ENCODE measurements at places on chromosomes 3 and 15. TPM values are rescaled to one million over a fixed set of nuclear protein-coding genes. Genes with fewer than 3 reads are reported as not detected.
A peak's percentile ranks its signal among the peaks of the same experiment; 100 is the strongest.

Gene GNAI2
- total RNA-seq, result 413 TPM

Gene GHSR
- total RNA-seq, result not detected

Gene FURIN
- 528 TPM for total RNA-seq

Gene AADACL2
- not detected for total RNA-seq

Gene ADAMTSL3
- not detected for total RNA-seq

Gene SEMA4B
- total RNA-seq, result 9.2 TPM

Gene MST1R
- 2.6 TPM for total RNA-seq

Gene HTR3E
- not detected for total RNA-seq

Gene IL20RB
- total RNA-seq, result 3.4 TPM

Gene OR5K2
- total RNA-seq, result not detected

Gene CASR
- total RNA-seq, result not detected

Gene PPIP5K1
- total RNA-seq, result 61.1 TPM

Gene PLXNA1
- total RNA-seq, result 3.4 TPM

Gene PCNP
- total RNA-seq, result 132 TPM

Gene EIF4G1
- 855 TPM for total RNA-seq

Gene PARP16
- total RNA-seq, result 12.0 TPM

DNA sequence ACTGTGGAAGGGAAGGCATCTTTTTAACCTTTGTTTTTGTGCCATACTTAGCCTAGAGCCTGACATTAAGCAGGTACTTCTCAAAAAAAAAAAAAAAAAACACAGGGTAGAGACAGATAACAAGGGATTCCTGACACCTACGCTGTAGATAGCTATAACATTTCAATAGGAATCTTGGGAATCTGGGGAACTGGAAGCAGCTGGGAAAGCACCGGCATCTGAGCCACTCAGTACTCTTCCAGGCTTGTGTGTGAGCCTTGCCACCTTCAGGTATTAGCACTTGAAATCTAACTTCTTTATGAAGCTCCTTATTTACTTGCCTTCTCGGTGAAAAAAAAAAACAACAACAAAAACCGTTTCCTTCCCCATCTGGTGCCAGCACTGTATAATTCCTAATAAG, 46.8 kb downstream of the PIK3CA start:
- DNase-seq, result no peak
- no peaks in the 10 kb centered on the region for H3K36me3 ChIP-seq
- no peaks in the 10 kb centered on the region for H3K27me3 ChIP-seq
- no peak overlapping the region for H3K27ac ChIP-seq
- H3K4me1 ChIP-seq, result peaks cover 35% of the 10 kb centered on the region
- no peak overlapping the region for H3K4me3 ChIP-seq

GRCh38 chr3:185995352-185995751, 57.5 kb upstream of the TRA2B start:
- H3K27me3 ChIP-seq, result peaks cover 18% of the 10 kb centered on the region
- H3K36me3 ChIP-seq, result no peaks in the 10 kb centered on the region
- peaks cover 3% of the 10 kb centered on the region for H3K4me1 ChIP-seq
- no peak overlapping the region for H3K27ac ChIP-seq
- DNase-seq, result no peak

DNA sequence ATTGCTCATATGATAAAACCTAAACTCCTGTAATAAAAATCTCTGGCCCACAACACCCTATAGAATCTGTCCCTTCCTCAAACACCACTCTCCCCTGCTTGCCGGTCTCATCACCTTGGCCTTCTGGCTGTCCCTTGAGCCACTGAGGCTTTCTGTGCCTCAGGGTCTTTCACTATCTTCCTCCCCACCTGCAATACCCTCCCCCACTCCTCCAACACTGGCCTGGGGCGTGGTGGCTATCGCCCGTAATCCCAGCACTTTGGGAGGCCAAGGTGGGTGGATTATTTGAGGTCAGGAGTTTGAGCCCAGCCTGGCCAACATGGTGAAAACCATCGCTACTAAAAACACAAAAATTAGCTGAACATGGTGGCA, 3.3 kb upstream of the CSK start:
- H3K4me3 ChIP-seq, result peak overlapping the region; percentile 96
- peaks cover 68% of the 10 kb centered on the region for H3K4me1 ChIP-seq
- DNase-seq, result peak; percentile 41
- no peaks in the 10 kb centered on the region for H3K27me3 ChIP-seq
- peak overlapping the region; percentile 100 for H3K27ac ChIP-seq

- no peaks in the 10 kb centered on the region for H3K27me3 ChIP-seq
- peaks cover 11% of the 10 kb centered on the region for H3K4me1 ChIP-seq
- DNase-seq, result no peak
- peak overlapping the region; percentile 82 for H3K4me3 ChIP-seq
- peaks cover 7% of the 10 kb centered on the region for H3K36me3 ChIP-seq
- peak overlapping the region; percentile 51 for H3K27ac ChIP-seq
Measured at GRCh38 chr15:42737529-42738328, 801 bp upstream of the CDAN1 start.

GRCh38 chr3:57826245-57826951, 70.3 kb downstream of the SLMAP start:
- H3K4me3 ChIP-seq, result no peak overlapping the region
- no peaks in the 10 kb centered on the region for H3K36me3 ChIP-seq
- no peak for DNase-seq
- no peak overlapping the region for H3K27ac ChIP-seq

DNA sequence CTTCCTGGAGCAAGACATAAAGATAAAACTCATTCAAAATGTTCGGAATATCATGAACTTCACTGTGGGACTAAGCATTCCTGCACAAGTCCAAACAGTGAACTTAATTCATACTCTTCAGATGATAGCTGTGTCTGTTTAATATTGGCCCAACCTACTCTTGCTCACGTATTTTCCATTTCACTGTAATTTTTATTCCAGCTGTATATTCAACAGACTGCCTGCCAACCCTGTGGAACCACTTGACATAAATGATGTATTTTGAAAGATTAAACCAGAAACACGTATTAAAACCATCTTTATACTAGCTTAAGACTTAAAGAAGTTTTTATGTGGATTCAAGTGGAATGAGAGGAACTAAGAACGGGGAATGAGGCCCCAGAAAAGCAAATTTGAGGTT, 172.5 kb downstream of the TMEM108 start:
- H3K27me3 ChIP-seq, result no peaks in the 10 kb centered on the region
- H3K4me1 ChIP-seq, result peaks cover 9% of the 10 kb centered on the region
- no peak for DNase-seq

DNA sequence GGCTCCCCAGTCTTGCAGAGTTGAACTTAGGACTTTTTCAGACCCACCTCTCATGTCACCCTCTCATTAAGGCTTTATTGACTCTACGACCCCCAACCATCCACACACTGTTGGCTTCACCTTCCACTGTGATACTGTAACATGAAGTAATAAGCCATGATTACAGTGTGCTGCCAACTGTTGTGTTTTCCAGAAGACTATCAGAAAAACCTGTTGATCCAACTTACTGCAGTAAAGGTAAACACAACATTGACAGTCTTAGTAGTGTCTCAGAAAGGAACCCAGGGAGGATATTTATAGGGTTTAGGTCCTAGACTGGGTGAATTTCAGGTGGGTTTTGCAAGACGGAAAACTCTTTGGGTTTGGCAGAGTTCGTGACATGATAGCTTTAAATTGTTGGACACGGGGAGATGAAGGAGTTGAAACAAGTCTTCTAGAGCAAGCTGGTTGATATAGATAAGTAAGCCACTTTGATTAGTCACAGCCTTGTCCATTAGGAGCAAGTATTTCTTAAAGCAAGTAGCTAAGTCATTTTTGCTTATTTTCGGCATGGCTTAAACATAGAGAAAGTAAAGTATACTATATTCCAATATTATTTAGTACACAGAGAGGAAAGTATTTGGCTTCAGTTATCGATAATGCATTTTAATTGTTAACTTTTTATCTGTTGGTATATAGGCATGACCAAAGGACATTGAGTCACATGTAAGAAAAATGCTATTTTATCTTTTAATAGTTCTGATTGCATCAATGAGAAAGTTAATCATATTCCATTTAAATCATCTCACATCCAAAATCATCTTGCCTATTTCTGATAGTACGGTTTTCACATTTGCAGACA, 2.4 kb upstream of the COL6A5 start:
- H3K27me3 ChIP-seq, result peaks cover 17% of the 10 kb centered on the region
- DNase-seq, result no peak
- no peaks in the 10 kb centered on the region for H3K4me1 ChIP-seq
- H3K27ac ChIP-seq, result no peak overlapping the region

DNA sequence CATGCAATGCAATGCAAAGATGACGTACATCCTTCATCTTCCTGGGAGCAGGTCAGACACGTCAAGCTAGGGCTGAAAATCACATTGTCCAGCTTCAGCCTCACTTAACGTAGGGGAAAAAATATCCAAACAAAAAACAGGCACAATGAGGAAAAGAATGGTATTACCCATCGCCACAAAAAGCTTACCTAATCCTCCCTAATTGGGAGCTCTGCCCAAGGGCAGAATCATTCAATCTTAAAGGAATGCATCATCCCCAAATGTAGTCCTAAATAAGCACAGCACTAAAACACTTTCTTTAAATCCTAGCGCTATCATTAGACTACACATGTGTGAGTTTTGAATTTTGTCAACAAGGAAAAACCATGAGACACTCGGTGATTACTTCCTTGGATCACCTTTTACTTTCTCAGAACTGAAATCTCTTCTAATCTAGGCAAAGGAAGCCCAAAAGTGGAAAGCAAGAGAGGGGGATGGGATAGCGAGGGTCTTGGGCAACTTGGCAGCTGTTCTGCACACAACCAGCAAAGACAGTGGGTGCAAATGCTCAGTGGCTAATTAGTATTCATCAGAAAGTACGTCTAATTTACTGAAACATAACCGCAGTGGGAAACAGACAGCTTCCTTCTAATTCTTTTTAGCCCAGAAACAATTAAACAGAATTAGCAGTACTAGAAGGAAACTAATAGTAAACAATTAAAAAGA, 87.4 kb downstream of the ADAMTS9 start:
- no peaks in the 10 kb centered on the region for H3K4me1 ChIP-seq
- no peak for DNase-seq
- H3K27ac ChIP-seq, result no peak overlapping the region
- no peaks in the 10 kb centered on the region for H3K36me3 ChIP-seq

DNA sequence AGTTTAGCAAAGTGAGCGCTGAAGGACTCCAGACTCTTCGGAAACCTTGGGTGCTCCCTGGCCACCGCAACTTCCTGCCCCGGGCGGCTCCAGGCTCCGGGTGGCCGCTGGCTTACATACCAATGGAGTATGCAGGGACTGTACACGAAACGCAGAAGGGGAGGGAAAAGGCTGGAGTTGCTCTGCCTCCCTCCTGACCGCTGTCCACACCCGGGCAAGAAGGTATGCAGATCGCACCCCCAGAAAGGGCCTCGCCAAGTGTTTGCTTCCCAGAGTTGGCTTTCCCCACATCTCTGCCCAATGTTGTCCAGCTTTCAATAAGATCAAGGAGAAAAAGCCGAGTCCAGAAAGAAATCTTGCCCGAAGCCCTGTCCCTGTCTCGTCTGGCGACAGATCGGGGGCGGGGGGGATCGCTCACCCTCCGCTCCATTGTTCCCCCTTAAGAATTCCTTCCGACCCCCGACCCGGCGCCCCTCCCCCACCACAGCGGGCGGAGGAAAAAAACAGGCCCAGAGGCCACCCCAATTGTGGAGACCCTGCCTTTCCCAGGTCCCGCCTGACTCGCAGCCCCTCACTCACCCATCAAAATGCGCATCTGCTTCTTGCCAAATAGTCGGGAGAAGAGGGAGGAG, 533 bp downstream of the ARF4 start:
- peak overlapping the region; percentile 95 for H3K4me3 ChIP-seq
- no peaks in the 10 kb centered on the region for H3K27me3 ChIP-seq
- DNase-seq, result peak; percentile 86
- H3K27ac ChIP-seq, result peak overlapping the region; percentile 100
- H3K4me1 ChIP-seq, result peaks cover 46% of the 10 kb centered on the region
- peaks cover 10% of the 10 kb centered on the region for H3K36me3 ChIP-seq

DNA sequence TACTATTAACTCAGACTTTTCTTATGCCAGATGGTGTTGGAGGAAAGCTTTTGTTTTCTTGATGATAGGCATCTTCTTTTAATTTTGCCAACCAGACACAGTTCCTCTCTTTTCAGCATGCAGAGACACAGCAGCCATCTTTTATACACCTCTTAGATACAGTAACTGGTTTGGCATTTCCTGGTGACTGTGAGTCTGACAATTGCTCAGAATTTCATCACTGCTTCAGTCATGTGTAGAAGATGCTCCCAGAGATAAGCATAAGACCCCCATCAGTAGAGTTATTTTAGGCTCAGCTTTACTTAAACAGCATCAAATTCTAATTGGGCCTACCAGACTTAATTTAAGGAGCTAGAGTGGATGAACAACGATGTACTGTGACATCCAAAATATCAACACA, 779.0 kb downstream of the SQOR start:
- no peak overlapping the region for H3K27ac ChIP-seq
- H3K36me3 ChIP-seq, result no peaks in the 10 kb centered on the region
- DNase-seq, result no peak
- H3K4me3 ChIP-seq, result no peak overlapping the region
- no peaks in the 10 kb centered on the region for H3K27me3 ChIP-seq

GRCh38 chr3:170007031-170007663, 30.6 kb upstream of the GPR160 start:
- H3K36me3 ChIP-seq, result no peaks in the 10 kb centered on the region
- H3K27me3 ChIP-seq, result no peaks in the 10 kb centered on the region
- H3K4me1 ChIP-seq, result peaks cover 17% of the 10 kb centered on the region
- H3K4me3 ChIP-seq, result peak overlapping the region; percentile 35

DNA sequence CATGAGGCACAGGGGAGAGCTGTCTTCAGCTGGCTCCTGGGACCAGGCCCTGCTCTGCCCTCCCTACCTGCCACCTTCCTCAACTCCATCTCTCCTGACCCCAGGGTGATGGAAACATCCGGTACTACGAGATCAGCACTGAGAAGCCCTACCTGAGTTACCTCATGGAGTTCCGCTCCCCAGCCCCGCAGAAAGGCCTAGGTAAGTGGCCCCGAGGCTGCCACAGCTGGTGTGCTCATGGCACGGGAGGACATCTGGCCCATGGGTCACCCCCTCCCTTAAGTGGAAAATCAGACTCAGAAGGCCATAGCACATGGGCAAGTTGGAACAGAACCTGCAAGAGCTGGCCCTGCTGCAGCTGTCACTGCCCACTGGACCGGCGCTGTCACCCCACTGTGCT, 105.6 kb downstream of the ANP32A start:
- no peaks in the 10 kb centered on the region for H3K4me1 ChIP-seq
- H3K27ac ChIP-seq, result no peak overlapping the region
- peaks cover 13% of the 10 kb centered on the region for H3K27me3 ChIP-seq
- DNase-seq, result no peak
- no peaks in the 10 kb centered on the region for H3K36me3 ChIP-seq

GRCh38 chr15:60424006-60424405, 26.2 kb upstream of the ANXA2 start:
- peaks cover 11% of the 10 kb centered on the region for H3K36me3 ChIP-seq
- no peaks in the 10 kb centered on the region for H3K27me3 ChIP-seq
- no peak for DNase-seq
- H3K4me1 ChIP-seq, result peaks cover 3% of the 10 kb centered on the region
- no peak overlapping the region for H3K4me3 ChIP-seq
- no peak overlapping the region for H3K27ac ChIP-seq

DNA sequence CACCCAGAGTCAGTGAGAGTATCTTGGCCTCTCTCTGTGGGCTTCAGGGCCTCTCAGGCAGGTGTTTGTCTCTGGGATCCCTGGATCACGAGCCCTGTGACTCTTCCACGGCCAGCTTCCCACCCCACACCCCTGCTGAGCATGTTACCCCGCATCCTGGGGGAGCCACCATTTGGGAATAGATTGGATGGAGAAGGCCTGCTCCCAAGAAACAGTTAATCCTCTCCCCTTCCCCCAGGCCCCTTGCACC, 15.5 kb upstream of the SRP14 start:
- DNase-seq, result no peak
- H3K27ac ChIP-seq, result no peak overlapping the region
- H3K4me3 ChIP-seq, result no peak overlapping the region
- H3K4me1 ChIP-seq, result peaks cover 43% of the 10 kb centered on the region

- H3K4me1 ChIP-seq, result peaks cover 3% of the 10 kb centered on the region
- no peak overlapping the region for H3K27ac ChIP-seq
- peaks cover 37% of the 10 kb centered on the region for H3K27me3 ChIP-seq
- no peaks in the 10 kb centered on the region for H3K36me3 ChIP-seq
Measured at GRCh38 chr15:81084716-81085115, 49.4 kb upstream of the CFAP161 start.
